OCI-LY7 (cell line): ENCODE measurements at places on chromosomes 11 and 22. TPM values are rescaled to one million over a fixed set of nuclear protein-coding genes. Genes with fewer than 3 reads are reported as not detected.

DNA sequence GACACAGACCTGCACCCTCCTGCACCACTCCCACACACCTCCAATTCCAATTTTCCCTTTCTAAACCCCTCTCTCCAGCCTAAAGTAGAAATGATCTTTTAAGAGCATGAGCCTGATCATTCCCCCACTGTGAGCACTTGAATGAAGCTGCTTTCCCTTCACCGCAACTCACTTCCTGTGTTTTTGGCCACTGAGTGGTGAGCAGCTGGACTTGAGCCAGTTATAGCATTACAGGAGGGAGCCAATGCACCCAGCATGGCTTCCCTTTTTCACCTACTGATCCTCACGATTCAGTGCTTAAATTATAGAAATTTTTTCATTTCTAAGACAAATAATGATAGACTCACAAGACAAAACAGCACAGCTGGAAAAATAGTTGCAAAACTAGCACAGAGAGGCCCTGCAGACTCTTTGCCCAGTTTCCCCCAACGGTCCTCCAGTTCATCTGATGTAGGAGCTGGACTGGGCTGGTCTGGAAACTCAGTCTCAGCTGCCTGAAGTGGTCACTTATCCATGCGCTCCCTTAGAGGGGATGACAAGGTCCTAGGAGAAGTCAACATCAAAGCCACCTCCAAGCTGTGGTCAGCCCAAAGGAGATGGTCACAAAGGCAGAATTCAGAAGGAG is 9.7 kb upstream of the APOL4 start:
- DNase-seq: no peak

The MRGPRF gene
- not detected in 2 replicates for total RNA-seq

The SERHL2 gene
- total RNA-seq: 36.4 and 39.5 TPM in 2 replicates

The UQCR10 gene
- 104 and 111 TPM in 2 replicates for total RNA-seq

The PGA5 gene
- total RNA-seq: not detected in 2 replicates

The ADM2 gene
- total RNA-seq: 7.0 and 7.9 TPM in 2 replicates

The ASPHD2 gene
- total RNA-seq: 5.5 and 6.1 TPM in 2 replicates

- DNase-seq: no peak
Observed at GRCh38 chr11:35971841-35972422, 28.1 kb downstream of the LDLRAD3 start.

DNA sequence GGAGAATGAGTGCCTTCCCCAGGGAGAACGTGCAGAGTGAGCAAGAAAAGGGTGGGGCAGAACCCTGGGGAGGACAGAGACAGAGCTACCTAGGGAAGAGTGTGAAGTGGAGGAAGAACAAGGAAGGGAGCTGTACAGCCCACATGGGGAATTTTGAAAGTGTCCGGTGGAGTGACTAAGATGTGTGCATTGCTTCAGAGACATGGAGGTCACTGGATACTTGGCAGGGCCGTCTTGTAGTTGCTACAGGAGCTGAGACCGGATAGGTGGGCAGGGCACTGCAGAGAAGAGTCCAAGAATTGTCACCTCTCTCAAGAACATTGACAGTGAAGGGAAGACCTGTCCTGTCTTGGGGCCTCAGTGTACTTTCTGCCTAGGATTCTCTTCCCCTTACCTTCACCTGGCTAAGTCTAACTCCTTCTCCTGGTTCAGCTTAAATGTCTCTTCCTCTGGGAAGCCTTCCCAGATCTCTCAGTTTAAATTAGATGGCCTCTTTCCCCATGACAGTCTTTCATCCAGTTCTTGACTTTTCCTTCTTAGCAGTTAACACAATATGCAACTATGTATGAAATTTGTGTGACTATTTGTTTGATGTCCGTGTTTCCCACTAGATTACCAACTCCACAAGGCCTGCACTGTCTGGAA is 9.2 kb upstream of the P2RY6 start:
- no peak for DNase-seq

DNA sequence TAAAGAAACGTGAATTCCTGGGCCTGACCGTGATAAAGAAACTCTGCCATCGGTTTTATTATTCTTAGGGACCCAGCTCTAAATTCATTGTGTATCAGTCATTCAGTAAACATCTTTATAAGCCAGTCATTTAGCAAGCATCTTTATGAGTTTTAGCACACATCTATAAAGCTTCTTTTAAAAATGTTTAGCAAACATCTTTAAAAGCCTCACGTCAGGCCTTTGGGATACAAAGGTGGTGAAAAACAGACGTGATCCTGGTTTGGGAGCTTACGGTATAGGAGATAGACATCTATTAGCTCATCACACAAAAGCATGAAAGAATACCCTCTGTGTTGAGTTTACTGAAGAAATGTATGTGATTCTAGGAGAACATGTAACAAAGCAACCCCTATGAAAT is 320.2 kb downstream of the LARGE1 start:
- no peak for DNase-seq

The DBX1 gene
- not detected in 2 replicates for total RNA-seq

DNA sequence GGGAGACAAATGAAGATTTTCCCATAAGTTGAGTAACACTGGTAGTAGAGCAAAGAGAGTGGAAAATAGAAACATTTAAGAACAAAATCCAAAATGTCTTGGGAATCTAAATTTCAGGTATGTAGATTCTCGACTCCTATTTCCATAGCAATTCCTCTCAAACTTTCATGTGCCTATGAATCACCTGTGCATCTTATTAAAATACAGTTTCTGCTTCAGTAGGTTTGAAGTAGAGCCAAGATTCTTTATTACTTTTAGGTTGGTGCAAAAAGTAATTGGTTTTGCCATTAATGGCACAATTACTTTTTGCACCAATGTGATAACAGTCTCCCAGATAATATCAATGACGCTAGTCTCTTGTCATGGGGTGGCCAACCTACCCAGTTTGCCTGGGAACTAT is 115.3 kb upstream of the SLC5A12 start:
- no peak for DNase-seq

GRCh38 chr22:22866381-22867111 is 21.1 kb upstream of the IGLL5 start:
- no peak for DNase-seq

DNA sequence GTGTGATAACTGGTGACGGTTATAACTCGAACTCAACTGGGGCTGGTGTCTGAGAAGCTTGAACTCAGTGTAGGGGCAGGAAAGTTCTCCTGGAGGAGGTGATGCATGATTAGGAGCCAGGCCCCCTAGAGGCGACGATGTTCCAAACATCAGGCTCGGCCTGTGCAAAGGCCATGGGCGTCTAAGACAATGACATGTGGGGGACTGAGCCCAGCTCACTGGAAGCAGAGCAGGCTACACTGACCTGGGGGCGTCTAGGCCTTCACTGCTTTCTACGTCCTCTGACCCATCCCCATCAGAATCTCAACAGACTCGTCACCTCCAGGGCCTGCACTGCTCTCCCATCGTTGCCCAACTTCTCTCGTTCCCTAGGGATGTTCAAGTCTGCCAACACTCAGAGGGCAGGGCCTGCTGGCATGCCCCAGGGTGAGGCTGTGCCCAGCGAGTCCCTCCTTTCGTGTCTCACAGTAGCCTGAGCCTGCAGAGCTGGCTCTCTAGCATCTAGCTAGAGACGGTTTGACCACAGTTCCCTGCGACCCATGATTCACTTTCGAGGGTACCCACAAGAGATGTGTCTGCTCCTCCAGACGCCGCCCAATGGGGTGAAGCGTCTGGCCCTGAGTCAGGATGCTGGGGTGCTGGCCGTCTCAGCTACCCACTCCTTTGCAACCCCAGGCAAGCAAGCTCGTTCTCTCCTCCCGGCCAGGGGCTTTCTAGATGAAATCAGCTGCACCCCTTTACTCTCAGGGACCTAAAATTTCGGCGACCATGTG is 1.1 kb upstream of the ATG16L2 start:
- peak; percentile 88 for DNase-seq

GRCh38 chr11:60872961-60873524 is 5.7 kb downstream of the ZP1 start:
- DNase-seq: no peak

The MAPK11 gene
- 18.6 and 19.7 TPM in 2 replicates for total RNA-seq

DNA sequence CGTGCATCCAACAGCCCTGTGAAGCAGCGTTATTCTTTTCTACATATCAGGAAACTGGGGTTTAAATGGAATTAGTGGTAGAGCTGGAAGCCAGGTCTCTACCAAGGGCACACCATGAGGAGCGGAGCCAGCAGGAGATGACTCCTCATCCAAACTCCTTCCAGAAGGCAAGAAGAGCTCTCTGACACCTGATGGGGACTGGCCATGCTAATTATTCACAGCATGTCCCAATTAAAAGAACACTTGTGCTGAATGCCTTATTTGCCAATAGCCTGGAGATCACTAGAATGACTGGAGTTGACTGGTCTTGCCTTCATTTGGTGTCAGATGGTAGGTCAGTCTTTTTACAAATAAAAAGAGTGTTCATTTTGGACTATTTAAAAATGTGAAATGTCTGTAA is 32.9 kb upstream of the SLN start:
- DNase-seq: no peak

DNA sequence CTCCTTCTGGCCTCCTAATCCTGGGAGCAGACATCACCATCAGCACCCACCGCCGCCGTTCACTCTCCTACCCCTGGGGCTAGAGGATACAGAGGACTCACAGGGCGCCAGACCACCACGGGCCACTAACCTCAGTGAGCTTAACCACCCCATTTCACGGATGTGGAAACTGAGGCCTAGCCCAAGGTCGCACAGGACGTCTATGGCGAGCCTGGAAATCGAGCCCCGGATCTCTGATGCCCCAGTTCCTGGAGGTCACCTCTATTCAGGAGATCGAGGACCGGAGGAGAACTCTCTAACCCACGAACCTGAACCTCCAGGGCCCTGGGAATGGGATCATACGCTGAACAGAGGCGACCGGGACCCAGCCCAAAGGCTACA is 349 bp downstream of the TIMM10 start:
- DNase-seq: peak; percentile 25
